Naive thymus-derived CD8-positive, alpha-beta T cell (primary cell): ENCODE measurements at places on chromosomes 3 and 15. TPM values are rescaled to one million over a fixed set of nuclear protein-coding genes. Genes with fewer than 3 reads are reported as not detected.

DNA sequence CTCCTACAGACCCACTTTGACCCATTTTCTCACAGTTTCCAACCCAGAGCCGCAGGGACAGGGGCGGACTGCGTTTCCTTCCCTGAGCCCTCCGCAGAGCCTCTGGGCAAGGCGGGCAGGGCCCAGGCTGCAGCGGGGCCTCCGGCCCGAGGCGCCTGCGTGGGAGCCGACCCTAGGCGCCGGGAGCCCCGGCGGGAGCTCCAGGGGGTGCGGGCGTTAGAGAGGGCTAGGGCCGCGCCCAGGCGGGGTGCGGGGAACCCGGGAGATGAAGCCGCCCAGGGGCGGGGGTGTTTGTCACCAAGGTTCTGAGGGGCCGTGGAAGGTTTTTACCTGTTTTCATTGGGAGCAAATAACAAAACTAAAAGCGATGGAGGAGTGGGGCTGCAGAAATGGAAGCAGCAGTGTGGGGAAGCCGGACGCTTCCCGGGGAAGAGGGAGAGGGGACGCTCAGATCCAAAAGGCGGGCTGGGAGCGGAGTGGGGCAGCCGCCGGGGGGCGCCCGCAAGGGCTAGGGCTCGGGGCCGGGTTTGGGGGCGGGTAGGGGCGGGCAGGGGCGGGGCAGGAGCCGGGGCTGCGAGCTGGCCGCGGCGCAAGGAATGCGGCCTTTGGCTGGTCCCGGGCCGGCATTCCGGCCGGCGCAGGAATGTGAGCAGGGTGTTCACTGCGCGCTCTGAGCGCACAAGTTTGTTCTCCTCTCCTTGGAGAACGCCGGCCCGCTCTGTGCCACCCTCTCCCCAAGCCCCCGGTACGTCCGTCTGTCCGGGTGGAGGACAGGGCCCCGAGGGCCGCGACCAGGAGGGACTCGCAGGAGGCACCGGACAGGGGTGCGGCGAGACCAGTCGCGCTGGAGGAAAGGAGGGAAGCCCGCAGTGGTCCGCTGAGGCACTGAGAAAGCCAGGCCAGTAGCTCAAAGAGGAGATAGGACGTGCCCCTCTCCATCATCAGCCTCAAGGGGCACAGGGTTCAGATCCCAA is 61.1 kb downstream of the AMOTL2 start:
- no peak overlapping the region for H3K27ac ChIP-seq
- peak overlapping the region; percentile 58 for H3K4me3 ChIP-seq
- no peaks in the 10 kb centered on the region for H3K36me3 ChIP-seq
- DNase-seq = no peak
- peaks cover 10% of the 10 kb centered on the region for H3K4me1 ChIP-seq

Gene PYGO1
- not detected for polyA plus RNA-seq

Gene MORC1
- polyA plus RNA-seq = not detected

- H3K4me1 ChIP-seq = peaks cover 12% of the 10 kb centered on the region
- no peak overlapping the region for H3K4me3 ChIP-seq
- H3K36me3 ChIP-seq = no peaks in the 10 kb centered on the region
- H3K27me3 ChIP-seq = peaks cover 35% of the 10 kb centered on the region
- DNase-seq = no peak
- H3K27ac ChIP-seq = no peak overlapping the region
These were observed 65.1 kb downstream of the MEGF11 start for GRCh38 chr15:66188464-66188863.

Gene MRAS
- polyA plus RNA-seq = not detected

Gene CPNE9
- not detected for polyA plus RNA-seq

DNA sequence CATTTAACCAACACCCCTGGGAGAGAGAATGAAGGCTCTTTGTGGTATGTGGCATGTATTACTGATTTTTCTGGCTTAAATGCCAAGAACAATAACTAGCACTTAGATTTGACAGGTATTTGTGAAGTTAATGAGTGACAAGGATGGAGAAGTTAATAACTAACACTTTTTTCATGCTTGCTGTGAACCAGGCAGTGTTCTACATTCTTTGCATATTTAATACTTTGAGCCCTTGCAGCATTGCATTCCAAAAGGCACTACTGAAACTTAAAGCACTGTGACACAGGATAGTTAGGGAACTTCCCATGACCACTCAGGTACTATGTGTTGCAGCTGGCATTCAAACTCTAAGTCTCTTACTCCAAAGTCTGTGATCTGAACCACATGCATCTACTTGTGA is 650.6 kb downstream of the ZPLD1 start:
- no peak for DNase-seq
- H3K27ac ChIP-seq = no peak overlapping the region
- no peaks in the 10 kb centered on the region for H3K36me3 ChIP-seq
- no peak overlapping the region for H3K4me3 ChIP-seq

Gene TTLL13
- polyA plus RNA-seq = not detected
